ENCODE measurements at places on chromosomes 13 and 19.

DNA sequence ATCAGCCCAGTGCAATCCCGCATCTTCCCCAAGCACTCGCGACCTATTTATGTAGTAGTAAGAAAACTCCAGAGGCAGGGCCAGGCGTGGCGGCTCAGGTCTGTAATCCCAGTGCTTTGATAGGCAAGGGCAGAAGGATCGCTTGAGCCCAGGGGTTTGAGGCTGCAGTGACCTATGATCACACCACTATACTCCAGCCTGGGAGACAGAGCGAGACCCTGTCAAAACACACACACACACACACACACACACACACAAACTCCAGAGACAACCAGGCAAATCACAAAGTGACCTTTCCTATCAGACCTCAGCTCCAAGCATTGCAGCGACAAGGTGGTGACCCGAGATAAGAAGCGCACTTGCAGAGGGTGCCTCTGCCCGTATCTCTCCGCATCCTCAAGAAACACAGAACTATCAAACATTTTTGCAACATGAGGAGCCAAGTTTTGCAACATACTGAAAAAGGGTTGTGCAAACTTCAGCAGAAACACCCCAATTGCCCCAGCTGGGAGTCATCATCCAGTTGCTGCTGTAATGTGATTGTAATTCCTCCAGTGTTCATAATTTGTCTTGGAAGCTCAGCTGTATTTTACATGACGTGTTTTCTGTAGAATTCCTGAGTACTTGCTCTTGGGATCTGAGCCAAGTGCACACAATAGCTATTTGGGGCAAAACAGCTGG lies 8.7 kb upstream of the KLF2 start:
- peak; percentile 98 for DNase-seq

- DNase-seq: peak; percentile 37
Measured at GRCh38 chr19:54248016-54248601, 5.5 kb upstream of the LILRA6 start.

- DNase-seq: peak; percentile 45
Measured at GRCh38 chr13:24068472-24068871, 92.0 kb upstream of the SPATA13 start.

GRCh38 chr19:14473978-14474578 lies 1.1 kb downstream of the PTGER1 start:
- peak; percentile 48 for DNase-seq

- DNase-seq: peak; percentile 40
Measured at GRCh38 chr19:1618157-1619093, 13.2 kb upstream of the UQCR11 start.

GRCh38 chr13:75418997-75419396 lies 63.0 kb downstream of the TBC1D4 start:
- DNase-seq: peak; percentile 42

- no peak for DNase-seq
Measured at GRCh38 chr13:95512424-95512823, 40.1 kb upstream of the CLDN10 start.

DNA sequence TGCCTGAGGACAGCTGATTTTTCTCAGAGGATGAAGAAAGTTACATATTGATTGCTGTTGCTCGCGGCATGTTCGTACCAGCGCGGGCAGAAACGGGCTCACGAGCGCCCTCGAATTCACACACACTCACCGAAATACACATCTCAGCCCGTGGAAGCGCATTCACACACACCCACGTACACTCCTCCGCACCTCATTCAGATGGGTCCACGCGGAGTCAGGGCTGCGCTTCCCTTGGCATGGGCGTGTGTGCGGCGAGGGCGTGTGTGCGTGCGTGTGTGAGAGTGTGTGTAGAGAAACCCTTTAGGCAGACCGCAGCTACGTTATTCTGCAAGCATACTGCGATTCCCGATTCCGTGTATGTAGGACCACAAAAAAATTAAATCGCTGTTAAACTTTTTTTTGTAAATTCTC lies 2.1 kb upstream of the PCDH17 start:
- DNase-seq: peak; percentile 14

GRCh38 chr13:33073338-33073737 lies 57.1 kb downstream of the KL start:
- no peak for DNase-seq

DNA sequence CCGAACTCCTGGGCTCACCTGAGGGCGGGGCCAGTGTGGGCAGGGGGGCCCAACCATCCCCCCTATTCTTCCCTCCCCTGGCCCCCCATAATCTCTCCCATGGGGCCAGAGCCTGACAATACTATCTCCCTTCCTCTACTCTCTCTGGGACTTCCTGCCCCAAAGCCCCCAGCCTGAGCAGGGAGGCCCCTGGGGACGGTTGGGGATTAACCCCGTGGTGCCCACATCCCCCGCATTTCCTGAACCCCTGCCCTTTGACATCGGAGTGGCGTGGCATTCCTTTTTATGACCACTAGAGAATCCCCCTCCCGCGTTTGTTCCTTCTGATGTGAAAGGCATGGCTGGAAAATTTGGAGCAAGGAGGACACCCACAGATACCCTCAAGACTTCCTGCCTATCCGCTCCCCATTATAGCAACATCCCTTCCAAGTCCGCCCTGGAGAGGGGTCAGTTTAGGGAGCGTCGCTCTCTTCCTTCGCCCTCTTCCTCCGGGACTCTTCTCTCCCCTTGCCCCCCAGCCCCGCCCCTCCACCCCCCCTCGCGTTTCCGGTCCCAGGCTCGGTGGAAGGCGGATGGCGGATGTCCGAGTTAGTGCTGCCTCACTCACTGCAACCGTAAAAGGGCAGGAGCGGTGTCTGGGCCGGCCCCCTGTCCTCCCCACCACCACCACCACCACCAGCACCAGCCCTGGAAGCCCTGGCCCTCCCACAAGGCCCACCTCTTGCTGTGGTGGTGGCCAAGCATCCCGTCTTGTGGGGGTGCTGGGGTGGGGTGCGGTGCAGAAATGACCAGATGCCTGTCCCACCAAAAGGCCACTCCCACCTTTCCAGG lies 1.8 kb downstream of the VASP start:
- DNase-seq: peak; percentile 69

DNA sequence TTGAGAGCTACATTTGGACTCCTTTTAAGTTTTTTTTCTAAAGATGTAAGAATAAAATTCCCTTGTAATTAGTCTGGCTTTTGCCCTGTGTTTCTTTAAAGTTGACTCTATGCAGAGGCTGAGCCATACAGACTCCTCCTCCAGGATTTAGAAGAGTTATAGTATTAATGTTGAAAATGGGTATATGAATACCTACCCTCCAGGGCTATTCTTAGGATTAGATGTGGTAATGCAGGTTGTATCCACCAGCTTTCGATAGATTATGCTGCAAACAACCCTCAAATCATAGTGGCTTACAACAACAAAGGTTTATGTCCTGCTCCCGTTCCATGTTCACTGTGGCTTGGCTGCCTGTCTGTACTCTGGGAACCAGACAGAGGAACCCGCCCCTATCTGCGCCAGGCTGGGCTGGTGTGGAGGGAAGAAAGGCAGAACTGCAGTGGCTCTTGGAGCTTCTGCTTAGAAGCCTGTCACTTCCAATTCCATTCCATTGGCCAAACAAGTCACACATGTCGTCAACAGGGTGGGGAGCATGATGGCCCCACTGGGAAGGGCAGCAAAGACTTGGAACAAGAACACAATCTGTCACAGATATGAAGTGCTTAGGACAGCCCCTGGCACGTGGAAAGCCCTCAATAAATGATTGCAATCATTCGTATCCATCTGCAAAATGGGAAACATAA lies 290.8 kb downstream of the FOXO1 start:
- peak; percentile 12 for DNase-seq

GRCh38 chr19:3868770-3869456 lies at the start of gene ZFR2:
Gene ZFR2 (minus strand): TSS chr19:3869038. CDS start chr19:3869017, 21 bp downstream.
- no peak for DNase-seq

DNA sequence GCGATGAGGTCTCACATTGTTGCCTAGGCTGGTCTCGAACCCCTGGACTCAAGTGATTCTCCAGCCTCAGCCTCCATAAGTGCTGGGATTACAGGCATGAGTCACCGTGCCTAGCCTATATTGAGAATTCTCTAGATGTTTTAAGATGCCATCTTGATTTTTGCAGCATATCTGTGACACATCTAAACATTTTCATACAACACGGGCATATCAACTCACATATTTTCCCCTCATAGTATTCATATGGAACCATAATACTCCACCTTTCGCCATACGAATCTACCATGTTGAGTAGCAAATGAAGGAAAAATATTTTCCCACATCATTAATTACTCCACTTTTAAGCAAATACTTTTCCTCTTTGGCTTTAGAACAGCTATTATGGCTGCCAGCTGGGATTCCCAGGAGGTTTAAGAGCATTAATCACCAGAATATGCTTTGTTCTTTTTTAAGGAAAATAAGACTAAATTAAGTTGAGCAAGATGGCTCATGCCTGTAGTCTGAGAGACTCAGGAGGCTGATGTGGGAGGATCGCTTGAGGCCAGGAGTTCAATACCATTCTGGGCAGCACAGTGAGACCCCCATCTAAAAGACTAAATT lies 56.9 kb upstream of the GTF2F2 start:
- peak; percentile 84 for DNase-seq

GRCh38 chr13:87536899-87537298 lies 134.3 kb upstream of the SLITRK5 start:
- DNase-seq: no peak

DNA sequence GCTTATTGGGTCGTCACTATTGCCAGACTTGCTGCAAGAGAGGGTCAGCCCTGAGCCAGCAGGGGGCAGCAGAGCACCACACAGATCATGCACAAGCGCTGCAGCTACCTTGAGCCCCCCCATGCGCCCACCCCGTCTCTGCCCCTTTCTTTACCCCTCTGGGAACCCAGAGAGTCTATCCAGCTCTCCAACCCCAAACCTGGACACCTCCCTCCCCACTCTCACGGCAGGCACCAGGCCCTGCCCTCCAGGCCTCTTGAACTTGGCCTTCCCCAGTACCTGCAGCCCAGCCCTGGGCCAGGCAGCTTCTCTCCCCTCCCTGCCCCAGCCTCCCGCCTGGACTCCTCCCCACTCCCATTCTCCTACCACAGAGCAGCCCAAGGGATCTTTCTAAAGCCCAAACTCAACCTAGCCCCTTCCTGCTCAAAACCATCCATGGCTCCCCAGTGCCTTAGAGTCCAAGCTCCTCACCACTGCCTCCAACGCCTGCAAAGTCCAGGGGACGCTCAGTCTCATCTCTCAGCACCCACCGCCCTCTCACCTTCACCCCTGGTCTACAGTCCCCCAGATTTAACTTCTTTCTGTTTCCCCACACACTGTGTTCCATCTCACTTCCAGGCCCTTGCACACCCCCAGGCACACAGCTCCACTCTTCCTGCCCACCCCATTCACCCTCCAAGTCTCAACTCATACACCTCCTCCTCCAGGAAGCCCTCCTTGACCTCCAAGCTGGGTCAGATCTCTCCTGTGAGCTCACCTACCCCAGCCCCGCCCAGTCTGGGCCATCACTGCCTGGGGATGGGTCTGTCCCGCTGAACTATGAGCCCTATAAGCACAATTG lies 9.4 kb upstream of the CEACAM16 start:
- DNase-seq: peak; percentile 68

DNA sequence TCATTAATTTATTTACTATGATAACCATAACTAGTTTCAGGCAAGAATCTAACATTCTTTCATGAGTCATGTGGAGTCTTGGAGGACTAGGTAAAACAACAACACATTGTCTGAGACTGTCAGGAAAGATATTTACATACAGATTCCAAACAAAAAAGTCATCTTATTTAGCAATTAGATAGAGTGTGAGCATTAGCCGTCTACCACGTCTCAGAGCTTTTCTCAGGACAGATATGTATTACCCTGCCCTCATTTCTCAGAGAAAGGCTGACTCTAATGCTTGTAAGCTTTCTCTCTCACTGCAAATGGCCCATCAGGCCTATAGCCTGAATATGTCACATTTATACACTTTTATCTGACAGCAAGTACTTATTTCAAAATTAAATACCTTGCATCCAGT lies 312.1 kb upstream of the PCDH20 start:
- DNase-seq: no peak

GRCh38 chr13:84865783-84866221 lies 933.4 kb downstream of the SLITRK6 start:
- no peak for DNase-seq

GRCh38 chr13:47672245-47673008 lies 328.6 kb downstream of the SUCLA2 start:
- DNase-seq: peak; percentile 45

DNA sequence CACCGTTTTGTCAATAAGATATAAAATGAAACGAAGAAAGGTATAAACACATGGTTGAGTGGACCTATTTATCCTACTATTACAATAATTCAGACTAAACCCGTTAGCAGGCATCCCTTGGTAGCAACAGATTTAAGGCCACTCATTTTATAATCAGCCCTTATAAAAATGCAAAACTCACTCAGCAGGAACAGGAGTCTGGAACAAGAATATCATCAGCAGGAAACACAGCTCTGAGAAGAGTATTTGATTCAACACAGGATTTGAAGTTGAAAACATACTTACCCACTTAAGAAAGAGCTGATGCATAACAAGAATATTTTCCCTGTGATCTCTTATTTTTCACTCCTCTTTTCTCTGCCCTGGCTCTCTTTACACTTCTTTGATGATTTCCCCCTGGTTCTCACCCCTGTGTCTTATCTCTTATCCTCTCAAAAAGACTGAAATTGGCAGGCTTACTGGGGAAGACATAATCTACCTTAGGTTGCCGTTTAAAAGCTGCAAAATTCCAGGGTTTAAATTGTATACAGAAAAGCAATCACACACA lies 1722.7 kb downstream of the SLITRK5 start:
- no peak for DNase-seq

Data from GM23248 (cell line).